ENCODE measurements at places on chromosomes 2 and 18.

DNA sequence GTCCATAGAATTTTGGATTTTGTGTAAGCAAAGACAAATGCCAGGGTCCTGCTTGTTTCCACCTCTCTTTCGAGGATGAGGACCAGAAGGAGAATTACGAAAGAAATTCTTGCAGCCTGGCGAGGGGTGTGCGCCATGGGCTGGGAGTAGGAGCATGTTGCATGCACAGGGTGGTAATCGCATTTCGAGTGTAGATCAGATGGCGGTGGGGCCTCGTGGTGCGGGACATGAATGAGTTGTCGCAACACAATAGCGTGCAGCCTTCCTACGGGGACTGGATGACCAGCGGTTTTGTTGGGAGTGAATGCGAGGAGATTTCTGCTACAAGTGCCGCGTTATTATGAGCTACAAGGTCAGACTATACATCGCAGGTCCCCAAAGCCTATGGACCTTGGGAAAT is 4.2 kb upstream of the EN1 start:
- DNase-seq: no peak

- peak; percentile 57 for DNase-seq
Observed at GRCh38 chr2:37616677-37617005, 54.8 kb downstream of the CDC42EP3 start.

DNA sequence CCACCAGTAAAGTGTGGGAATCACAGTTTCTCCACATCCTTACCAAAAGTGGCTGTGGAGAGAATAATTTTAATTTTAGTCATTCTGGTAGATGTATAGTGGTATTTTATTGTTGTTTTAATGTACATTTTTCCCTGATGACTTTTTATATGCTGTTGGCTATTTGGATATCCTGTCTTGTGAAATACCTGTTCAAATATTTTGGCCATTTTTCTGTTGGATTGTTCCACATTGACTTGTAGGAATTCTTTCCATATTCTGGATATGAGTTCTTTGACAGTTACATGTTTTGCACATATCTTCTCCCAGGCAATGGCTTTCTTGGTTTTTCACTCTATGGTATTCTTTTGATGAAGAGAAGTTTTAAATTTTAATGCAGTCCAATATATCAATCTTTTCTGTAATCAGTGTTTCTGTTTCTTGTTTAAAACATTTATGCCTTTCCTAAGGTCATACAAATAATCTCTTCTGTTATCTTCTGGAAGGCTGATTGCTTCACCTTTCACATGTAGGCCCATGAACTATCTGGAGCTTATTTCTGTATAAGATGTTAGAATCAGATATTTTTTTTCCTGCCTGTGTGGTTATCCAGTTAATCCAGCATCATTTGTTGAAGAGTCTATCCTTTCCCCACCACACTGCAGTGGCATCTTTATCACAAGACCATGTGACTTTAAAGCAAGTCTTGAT is 19.0 kb downstream of the AFTPH start:
- peak; percentile 32 for DNase-seq

DNA sequence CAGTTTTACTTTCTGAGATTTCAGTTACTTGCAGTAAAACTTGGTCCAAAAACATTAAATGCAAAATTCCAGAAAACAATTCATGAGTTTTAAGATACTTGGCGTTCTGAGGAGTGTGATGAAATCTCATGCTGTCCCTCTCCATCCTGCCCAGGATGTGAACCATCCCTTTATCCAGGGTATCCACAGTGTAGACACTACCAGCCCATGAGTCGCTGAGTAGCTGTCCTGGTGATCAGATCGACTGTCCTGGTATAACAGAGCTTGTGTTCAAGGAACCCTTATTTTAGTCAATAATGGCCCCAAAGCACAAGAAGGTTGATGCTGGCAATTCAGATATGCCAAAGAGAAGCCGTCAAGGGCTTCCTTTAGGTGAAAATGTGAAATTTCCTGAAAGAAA is 3.2 kb downstream of the SP100 start:
- no peak for DNase-seq

DNA sequence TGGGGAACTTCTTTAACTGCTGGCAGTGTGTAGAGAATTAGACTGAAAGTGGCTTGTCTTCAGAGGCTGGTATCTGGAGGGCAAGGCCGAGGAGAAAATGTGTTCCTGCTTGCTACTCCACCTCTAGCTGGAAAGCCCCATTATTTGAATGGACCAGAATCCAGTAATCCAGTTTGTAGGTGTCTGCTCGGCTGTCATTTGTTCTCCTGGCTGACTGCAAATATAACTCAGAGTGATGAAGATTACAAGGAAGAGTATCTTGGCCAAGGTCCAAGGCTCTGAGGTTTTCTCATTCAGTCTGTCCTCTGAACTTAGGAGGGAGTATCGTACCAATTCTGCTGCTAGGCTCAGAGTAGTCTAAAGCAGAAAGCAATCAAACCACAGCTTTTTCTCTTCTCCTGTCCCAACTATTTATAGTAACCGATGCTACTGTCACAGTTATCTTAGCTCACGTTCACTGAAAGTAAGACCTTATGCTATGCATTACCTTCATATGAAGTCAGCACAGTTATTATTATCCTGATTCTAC is 228.6 kb downstream of the SETBP1 start:
- DNase-seq: no peak

GRCh38 chr2:186913870-186914269 is 64.9 kb upstream of the ZSWIM2 start:
- DNase-seq: no peak

DNA sequence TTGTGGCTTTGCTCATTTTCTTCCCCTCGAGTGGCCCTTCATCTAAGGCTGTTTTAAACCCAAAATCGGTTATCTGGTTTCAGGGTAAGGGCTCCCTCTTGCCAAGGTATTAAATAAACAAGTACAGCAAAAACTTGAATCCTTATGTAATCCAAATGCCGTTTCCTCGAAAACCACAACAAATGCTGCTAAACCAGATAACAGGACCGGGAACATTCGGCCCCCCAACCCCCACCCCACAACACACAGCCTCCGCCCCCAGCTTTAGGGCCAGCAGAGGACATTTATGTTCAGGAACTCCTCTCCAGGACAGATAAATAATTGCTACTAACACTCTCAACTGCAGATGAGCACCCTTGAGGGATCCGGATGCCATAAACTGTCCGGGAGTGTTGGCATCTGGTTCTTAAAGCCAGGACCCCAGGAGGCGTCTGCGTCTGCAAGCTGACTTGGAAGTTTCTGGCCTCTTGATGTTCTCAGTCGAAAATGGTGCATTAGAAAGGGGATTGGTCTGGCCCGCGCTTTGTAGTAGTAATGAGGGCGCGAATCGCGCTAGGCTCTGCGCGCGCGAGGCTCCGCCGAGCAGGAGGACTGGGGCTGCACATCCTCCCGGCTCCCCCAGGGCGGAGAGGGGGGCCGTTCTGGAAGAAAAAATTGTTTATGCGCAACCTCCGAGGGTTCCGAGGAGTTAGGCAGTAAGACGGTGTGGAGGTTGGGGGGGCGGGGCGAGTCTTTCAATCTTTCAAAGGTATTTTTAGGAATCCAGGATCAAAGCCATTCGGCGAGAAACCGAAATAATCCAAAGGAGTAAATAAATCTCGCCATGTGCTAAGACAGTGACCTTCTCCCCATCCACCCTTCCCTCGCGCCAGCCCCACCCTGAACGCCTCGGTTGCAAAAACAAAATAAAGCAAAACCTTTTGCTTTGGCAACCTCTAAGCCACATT is 3.9 kb upstream of the ID2 start:
- peak; percentile 67 for DNase-seq

DNA sequence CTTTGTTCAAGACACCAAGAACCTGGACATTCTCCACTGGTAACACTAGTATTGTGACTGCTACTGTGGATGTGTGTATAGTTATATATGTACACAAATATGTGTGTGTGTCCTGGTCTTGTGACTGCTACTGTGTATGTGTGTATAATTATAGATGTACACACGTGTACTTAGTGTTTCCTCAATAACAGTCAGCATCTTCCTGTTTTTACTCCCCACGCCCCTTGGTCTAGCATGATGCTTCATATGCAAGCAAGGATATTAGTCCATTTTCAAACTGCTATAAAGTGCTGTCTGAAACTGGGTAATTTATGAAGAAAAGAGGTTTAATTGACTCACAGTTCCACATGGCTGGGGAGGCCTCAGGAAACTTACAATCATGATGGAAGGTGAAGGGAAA is 802.7 kb downstream of the RNF144A start:
- DNase-seq: no peak

- DNase-seq: peak; percentile 4
Observed at GRCh38 chr18:46211816-46212215, 107.6 kb downstream of the HAUS1 start.

- DNase-seq: no peak
Observed at GRCh38 chr2:238100821-238101771, 956 bp downstream of the ESPNL start.

DNA sequence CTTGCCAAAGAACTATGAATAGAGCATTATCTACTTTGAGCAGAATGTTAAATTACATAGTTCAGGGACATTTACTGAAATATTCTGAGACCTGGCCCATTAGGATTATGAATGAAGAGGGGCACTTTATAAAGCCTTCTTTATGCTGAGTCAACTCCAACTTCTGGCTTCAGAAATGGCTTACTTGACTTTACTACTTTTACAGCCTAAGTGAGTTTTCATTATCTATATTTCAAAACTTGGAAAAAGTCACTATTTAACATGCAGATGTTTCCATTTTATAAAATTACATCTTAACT is 37.7 kb downstream of the SESTD1 start:
- DNase-seq: no peak

Data from NCI-H226 (cell line).